Fibroblast of villous mesenchyme (primary cell): ENCODE measurements at places on chromosomes 16 and 17. TPM values are rescaled to one million over a fixed set of nuclear protein-coding genes. Genes with fewer than 3 reads are reported as not detected.

Gene KCNG4
- not detected in 2 replicates for total RNA-seq

Gene PMFBP1
- total RNA-seq, result under 0.01 and 0.32 TPM in 2 replicates

Gene TBCD
- total RNA-seq, result 22.5 and 29.6 TPM in 2 replicates

Gene CDH3
- 0.32 and 2.2 TPM in 2 replicates for total RNA-seq

Gene LRRC45
- total RNA-seq, result 12.9 and 13.4 TPM in 2 replicates

Gene PSKH1
- total RNA-seq, result 13.0 and 13.2 TPM in 2 replicates

Gene SULT1A4
- 0.43 and 1.6 TPM in 2 replicates for total RNA-seq

Gene MSRB1
- total RNA-seq, result 14.2 and 16.4 TPM in 2 replicates

Gene NPIPA5
- 0.64 and 0.86 TPM in 2 replicates for total RNA-seq

Gene MT4
- not detected in 2 replicates for total RNA-seq

Gene KRT31
- not detected in 2 replicates for total RNA-seq

Gene ERBB2
- 42.2 and 47.1 TPM in 2 replicates for total RNA-seq

Gene PGS1
- total RNA-seq, result 30.9 and 35.4 TPM in 2 replicates

Gene SNX20
- not detected in 2 replicates for total RNA-seq

Gene CMTM1
- total RNA-seq, result 2.3 and 3.9 TPM in 2 replicates

Gene CHD9NB
- total RNA-seq, result 1.3 and 2.6 TPM in 2 replicates

Gene TNK1
- under 0.01 and 2.2 TPM in 2 replicates for total RNA-seq

Gene LRRC75A
- total RNA-seq, result 0.32 and 2.6 TPM in 2 replicates

Gene HOXB13
- total RNA-seq, result under 0.01 and 0.32 TPM in 2 replicates

Gene PER1
- 5.5 and 12.5 TPM in 2 replicates for total RNA-seq

Gene PLXDC1
- 0.43 and 0.64 TPM in 2 replicates for total RNA-seq

Gene XAF1
- total RNA-seq, result 45.8 and 58.3 TPM in 2 replicates

Gene HSF4
- total RNA-seq, result 2.6 and 3.0 TPM in 2 replicates
